ENCODE measurements at places on chromosomes 11 and 22.

DNA sequence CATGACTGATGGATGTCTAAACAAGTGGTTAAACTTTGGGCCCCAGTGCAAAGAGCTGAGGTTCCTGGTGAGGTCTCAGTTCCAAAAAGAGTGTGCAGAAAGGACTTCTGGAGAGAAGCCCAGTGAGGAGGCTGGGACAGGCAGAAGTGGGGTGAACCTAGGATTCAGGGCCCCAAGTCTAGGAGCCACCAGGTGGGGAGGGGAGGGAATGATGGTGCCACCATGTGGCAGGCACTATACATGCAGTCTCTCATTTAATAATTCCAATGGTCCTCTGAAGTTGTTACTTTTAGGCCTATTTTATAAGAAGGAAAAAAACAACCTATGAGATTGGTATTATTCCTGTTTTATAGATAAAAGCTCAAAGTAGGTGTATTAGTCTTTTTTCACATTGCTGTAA, 102.0 kb downstream of the INSC start:
- no peak for DNase-seq

DNA sequence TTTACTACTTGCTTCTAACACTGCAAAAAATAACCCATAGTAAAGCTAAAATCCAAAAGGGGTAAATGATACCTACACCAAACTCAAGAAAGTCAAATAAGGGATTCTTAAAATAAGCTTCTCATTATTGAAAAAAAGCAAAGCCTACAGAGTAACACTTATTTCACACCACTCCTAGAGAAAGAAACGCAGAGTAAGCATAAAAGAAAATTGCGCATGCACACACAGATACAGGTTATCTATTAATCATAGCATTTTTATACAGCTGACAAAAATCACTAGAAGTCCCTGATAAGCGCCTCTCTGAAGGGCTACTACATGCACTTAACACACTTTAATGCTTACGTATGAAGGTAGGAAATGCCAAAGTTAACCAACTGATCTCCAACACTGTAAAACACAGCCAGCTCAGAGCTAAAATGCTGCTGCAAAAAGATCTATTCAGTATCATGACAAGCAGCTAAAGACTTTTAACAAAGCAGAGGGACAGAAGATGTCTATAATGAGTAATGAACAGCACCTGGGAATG, 14.0 kb downstream of the RBFOX2 start:
- DNase-seq = no peak

DNA sequence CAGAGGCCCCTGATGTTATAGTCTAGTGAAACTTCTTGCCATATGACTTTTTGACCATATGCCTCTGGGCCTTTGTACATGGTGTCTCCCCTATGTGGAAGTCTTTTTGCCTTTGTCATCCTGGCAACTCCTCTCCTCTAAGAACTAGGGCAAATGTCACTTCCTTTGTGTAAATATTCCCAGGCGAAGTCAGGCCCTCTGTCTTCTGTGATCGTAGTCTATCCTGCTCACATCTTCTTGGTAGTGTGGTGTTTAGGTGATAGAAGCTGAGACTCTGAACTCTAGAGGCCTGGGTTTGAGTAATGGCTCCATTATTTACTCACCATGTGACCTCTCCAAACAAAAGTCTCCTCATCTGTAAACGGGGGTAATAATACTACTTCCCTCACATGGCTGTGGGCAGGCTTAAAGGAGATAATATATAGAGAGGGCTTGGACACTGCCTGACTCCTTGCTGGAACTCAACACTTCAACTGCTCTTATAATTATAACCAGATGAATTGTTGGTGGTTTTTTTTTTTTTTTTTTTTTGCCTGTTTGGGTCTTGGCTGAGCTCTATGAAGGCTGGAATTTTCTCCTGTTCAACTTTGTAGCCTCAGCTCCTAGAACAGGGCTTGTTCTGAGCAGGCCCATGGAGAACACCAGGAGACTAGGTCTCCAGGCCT, 43.8 kb downstream of the INSC start:
- no peak for DNase-seq

DNA sequence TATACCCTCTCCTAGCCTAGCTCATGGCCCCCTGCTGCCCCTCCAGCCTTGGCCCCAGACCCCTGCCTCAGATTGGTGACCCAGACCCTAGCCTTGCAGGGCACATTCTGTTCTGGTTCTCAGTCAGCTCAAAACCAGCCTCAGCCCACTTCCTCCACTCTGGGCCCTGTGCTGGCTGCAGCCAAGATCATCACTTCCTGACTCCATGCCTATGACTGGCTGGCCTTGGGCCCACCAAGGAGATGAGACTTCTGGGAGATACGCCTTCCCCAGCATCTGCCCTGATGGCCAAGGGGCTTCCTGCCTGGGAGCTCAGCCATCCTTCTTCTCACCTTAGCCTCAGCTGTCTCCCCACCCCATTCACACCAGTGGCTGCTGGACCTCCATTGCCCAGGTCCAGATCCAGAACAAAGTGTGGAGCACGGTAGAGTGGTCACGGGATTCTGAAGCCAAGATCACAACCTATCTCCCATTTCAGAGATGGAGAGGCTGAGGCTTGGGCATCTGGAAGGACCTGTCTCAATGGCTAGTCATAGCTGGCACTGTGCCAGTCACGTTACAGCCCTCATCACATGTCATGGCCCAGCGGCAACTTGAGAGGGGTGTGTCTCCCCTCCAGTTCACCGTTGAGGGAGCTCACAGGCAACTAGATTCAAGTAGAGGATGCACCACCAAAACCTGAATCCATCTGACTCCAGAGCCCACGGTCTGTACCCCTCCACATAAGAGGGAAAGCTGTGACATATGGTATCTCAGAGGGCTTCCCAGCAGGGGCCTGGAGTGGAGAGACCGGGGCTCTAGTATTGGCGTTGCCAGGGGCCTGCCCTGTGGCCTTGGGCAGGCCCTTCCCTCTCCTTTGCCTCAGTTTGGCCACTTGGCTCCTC, 43.0 kb upstream of the KLHL35 start:
- DNase-seq = peak; percentile 25

GRCh38 chr11:102573851-102574250, 43.3 kb upstream of the MMP7 start:
- DNase-seq = no peak

- DNase-seq = no peak
Measured at GRCh38 chr22:40322021-40322420, 24.3 kb upstream of the ADSL start.

DNA sequence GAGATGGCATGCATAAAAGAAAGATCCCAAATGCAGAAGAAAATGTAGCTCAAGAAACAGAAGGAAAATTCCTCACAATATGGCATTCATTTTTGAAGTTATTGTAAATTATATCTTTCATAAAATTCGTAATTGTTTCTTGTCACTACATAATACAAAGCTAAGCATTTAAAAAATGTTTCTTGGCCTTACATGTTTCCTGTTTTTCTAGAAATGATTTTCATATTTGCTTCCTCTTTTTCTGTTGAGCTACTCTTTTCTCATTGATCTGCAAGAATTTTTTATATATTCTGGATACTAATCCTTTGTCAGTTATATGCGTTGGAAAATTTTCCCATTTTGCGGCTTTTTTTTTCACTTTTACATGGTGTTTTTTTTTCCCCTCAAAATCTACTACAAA, 48.0 kb downstream of the ENTHD1 start:
- no peak for DNase-seq

DNA sequence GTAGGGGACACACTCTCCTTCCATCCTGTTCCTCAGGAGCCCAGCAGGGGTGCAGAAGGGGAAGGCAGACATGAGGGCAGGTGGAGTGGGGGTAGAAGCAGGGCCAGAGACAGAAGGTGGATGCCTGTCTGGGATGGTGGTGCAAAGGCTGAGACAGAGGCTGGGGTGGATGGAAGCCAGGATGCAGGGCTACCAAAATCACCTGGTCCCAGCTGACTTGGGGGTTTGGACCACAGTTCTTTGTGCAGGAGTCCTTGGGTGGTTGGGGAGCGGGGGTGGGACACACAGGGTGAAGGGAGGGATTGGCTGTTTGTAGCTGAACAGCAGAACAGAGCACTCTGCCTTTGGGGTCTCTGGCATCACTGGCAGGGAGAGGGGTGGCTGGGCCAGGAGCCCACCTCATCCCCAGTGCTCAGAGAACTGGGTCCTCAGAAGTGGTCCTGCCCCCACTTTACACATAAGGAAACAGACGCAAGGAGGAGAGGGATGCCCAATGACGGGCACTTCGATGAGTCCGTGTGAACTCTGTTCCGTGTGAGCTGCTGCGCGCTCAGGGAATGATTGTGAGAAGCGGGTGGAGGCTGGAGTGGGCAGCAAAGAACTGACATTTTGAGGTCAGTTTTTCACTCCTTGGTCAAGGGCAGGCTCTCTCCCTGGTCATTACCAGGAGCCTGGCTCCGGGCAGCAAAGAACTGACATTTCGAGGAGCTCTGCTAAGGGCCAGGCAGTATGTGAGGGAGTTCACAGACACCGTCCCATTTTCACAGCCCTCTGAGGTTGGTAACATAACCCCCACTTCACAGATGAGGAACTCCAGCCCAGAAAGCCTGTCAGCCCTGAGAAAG, 1.9 kb downstream of the TAGLN start:
- no peak for DNase-seq

DNA sequence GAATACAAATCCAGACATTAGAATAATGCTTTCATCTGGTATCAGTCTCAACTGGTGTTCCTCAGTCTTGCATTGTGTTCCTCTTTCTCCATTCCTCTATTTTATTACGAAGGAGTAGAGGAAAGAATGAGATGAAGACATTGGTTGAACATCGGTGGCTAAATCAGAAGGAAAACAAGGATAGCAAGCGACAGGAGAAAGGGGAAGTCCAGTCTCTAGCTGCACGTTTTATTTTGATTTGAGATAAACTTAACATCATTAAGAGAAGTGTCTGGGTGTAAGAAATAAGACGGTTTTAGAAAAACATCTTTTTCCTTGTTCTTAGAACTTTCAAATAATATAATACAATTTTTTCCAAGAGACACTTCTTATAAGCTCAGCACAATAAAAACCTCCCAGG, 6.2 kb downstream of the SOX6 start:
- DNase-seq = no peak

- DNase-seq = no peak
Measured at GRCh38 chr22:41947424-41948080, 600 bp upstream of the CENPM start.

- no peak for DNase-seq
Measured at GRCh38 chr22:45880091-45880715, 96.8 kb downstream of the WNT7B start.

DNA sequence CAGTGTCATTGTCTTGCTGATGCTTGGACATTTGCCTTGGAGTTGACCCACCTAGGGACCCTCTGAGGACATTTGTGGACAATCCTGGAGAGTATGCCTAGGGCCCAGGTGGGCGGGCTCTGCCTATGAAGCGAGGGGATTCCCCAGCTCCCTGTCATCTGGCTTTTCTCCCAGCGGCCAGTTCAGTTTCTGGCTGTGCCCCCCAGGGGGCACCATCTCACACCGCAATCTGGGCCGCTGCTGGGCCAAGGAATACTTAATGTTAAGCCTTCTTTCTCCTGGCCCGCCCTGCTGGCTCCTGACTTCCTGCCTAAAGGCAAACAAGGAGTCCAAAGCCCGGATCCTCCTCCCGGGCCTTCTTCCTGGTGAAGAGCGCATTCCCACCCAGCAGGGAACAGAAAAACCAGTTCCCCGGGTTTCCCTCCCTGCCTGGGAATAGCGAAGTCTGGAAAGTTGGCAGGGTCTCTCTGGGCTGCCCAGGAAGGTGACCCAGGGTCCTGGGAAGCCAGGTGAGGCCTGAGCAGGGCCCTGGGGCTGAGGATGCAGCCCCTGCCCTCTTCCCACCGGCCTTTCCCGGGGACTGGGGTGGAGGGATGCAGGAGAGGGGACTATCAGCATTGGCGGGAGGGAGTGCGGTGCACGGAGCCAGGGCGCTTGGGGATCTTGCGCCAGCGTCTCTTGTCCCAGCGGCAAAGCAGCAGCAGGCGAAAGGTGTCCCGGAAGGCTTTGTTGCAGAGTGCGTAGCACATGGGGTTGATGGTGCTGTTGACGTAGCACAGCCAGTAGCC, 11.9 kb downstream of the CHRM1 start:
- DNase-seq = peak; percentile 78

GRCh38 chr11:46527591-46528130, 66.2 kb downstream of the AMBRA1 start:
- no peak for DNase-seq
